ENCODE measurements at places on chromosomes 2 and 18.

DNA sequence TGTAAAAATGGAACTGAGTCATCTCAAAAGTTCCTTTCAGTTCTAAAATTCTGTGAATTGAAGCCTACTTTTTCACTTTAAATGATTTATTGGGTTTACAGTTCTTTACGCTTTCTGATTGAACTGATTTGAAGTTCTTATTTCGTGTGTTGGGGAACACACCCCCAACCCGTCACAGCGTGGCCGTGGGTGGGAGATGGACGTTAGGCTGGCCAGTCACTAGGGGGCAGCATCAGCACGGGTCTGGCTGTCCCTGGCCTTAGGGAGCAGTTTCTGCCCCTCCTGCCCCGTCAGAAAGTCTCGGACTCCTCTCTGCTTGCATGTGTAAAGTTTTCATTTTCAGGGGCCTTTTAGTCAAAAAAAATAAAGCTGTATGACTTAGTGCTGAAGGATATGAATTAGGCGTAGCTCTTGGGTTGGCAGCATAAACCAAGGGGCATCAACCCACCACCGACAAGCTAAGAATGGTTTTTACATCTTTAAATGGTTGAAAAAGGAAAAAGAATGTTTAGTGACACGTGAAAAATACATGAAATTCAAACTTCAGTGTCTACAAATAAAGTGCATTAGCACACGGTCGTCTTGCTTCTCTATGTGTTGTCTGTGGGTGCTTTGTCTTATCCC is 63.4 kb downstream of the ZCCHC2 start:
- DNase-seq, result peak; percentile 65

GRCh38 chr2:226847090-226847489 is 11.2 kb downstream of the RHBDD1 start:
- no peak for DNase-seq

DNA sequence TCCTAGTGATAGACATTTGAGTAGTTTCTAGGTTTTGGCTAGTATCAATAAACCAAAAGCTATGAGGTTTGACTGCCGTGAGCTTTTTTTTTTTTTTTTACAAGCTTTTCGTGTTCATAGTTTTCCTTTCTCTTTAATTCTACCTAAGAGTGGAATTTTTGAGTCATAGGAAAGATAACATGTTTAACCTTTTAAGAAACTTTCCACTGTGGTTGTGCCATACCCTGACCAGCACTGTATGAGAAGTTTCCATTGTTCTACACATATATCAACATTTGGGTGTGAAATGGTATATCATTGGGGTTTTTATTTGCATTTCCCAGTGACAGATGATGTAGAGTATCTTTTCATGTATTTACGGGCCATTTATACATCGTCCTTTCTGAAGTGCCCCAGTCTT is 31.7 kb downstream of the UBE2F start:
- no peak for DNase-seq

GRCh38 chr18:71237641-71238040 is 948.8 kb downstream of the SOCS6 start:
- no peak for DNase-seq

DNA sequence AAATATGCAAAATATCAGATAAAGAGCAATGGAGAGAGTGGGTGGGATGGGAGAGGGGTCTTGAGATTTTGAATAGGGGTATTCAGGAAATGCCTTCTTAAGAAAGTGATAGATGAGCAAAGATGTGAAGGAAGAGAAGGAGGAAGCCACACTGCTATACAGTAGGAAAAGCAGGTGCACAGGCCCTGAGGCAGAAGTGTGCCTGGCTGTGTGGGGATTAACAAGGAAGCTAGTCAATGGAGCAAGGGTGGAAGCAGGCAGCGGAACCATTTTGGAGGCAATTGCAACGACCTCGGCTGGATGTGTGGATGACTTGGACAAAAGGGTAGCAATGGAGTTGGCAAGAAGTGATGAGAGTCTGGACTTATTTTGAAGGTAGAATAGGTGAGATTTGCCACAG is 11.0 kb upstream of the CNGA3 start:
- no peak for DNase-seq

- DNase-seq, result no peak
Observed at GRCh38 chr2:105103481-105103880, 65.6 kb downstream of the MRPS9 start.

GRCh38 chr18:5518899-5519371 is 24.9 kb downstream of the EPB41L3 start:
- no peak for DNase-seq

DNA sequence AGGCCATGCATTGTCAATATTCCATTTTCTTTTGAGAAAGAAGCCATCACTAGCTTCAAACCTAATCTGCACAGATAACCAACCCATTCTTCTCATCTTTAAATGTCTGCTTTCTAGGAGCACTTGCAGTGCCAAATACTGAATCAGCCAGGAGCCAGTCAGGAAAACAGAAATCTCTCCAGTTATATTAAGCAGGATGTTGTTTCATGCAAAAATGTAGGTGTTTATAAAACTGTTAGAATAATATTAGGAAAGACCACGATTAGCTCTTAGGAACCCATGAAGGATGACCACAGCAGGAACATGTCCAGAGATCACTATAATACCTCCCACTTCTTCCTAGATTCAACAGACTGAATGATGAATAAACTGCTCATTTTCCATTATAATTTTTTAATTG is 86.0 kb downstream of the TTC32 start:
- no peak for DNase-seq

DNA sequence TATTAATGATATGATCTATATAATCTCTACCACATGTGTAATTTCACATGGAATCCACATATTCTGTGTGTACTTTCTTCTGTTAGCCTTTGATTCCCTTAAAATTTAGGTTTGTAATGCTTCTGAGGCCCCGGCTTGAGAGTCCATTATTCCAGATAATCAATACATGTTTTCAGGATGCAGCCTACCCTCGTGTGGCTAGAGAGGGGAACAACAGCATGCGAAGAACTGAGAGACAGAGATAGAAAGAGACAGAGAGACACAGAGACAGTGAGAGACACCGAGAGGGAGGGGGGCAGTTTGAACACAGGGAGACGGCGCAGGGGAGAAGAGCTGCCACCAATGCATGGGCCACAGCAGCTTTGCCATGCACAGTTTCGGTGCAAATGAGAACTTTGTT is 185.4 kb downstream of the SNTG2 start:
- DNase-seq, result no peak

DNA sequence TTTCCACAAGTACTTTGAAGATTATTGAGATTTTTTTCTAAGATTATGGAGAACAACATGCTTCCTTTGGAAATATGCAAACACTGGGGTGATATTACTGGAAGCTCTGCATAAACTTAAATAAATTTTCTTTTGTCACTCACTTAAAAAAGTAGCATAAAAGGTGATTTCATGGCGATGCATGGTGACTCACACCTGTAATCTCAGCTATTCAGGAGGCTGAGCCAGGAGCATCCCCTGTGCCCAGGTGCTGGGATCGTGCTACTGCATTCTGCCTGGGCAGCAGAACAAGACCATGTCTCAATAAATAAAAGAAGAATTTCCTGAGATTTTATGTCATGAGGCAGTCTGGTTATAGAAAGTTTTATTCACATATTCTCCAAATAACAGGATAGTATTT is 679.1 kb upstream of the CDH2 start:
- no peak for DNase-seq

DNA sequence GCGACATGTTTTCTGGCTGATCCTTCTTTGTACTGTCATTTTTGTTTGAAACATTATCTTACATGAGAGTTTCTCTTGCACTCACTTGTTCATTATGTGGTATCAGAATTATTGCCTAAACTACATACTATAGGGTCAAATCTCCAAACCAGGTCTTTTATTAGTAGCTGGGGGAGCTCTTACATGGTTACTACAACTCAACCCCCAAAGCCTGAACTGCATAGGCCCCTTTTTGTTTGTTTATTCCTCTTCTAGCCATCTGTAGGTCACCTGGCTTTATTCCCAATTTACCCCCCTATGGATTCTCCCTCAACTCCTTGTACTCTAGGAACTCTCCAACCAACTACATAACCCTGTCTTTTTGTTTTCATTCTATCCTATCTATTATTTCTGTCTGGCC is 46.7 kb downstream of the PUM2 start:
- no peak for DNase-seq

DNA sequence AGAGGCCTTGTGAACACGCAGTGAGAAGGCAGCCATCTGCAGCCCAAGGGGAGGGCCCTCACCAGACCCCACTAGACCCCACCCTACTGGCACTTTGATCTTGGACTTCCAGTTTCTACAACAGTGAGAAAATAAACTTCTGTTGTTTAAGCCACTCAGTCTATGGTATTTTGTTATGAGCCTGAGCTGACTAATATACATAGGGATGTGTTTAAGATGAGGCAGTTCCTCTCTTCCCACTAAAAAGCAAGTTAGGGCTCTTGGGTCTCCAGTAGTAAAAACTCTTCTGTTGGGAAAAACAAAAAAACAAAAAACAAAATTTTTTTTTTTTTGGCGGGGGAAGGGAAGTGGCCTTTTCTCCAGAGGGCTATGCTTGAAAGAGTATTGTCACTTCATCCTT is 233.2 kb upstream of the SMAD7 start:
- no peak for DNase-seq

DNA sequence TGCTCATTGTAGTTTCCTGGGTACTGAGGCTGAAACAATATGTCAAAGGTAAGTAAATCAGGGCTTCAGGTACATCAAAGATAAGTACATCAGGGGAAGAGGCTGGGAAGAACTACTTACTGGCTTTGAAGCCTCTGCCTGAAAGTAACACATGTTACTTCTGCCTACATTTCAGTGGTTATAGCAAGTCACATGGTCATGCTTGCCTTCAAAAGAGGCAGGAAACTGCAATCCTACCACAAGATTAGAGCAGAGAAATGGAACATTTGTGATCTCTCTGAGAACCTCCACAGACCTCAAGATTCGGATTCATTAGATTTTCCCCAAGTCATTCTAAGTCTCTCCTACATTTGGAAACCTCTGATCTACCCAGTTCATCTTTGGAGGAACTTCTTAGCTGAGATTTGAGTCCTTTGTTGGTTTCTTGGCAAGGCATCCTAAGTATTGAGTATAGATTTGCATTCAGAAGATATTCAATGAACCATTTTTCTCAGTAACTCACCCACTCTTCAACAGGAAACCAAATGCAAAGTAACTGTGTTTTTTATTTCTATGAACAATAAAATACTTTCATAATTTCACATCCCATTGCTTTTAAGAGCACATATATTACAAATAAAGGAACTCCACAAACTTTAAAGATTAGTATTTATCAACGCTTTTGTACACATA is 48.5 kb upstream of the CCDC195 start:
- peak; percentile 28 for DNase-seq

GRCh38 chr18:58097121-58097906 is 53.3 kb downstream of the NEDD4L start:
- DNase-seq, result no peak

- DNase-seq, result no peak
Observed at GRCh38 chr2:240421381-240421780, 14.1 kb upstream of the GPC1 start.

DNA sequence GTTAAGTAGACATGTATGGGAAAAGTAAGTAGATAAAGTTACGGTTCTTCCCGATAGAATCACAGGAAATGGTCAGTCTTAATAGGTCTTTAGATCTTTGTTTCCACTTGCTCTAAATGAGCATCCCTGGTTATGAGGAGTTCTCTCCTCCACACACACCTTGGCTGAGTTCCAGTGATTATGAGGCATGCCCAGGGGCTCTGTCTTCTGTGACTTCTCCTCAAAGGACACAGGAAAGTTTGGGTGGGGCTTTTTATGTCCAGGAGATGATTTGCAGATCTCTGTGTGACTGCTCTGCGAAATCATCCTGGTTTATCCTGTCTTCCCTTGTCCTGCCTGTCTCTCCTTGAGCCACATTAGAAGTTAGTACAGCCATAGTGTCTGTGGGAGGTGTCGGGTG is 83.9 kb upstream of the EML6 start:
- no peak for DNase-seq

GRCh38 chr2:240460781-240461431 is 25.4 kb downstream of the GPC1 start:
- no peak for DNase-seq

DNA sequence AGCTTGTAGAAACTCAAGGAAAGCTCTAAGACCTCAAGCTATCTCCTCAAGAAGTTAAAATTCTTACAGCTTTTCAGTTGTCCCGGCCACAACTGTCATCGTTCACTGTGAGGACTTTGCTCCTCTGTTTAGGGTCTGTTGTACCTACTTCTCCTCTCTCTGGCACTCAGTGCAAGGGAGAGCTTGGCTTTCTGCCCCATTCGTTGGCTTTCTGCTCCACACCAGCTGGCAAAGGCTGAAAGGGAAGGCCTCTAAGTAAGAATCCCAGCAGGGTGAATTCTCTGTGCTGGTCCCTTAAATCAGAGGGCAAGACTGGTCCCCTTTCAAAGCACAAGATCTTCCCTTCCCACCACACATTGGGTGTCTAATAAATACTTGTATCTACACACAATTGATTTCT is 17.3 kb downstream of the ZBTB7C start:
- no peak for DNase-seq

GRCh38 chr2:99714349-99714748 is 224.5 kb upstream of the REV1 start:
- no peak for DNase-seq

- DNase-seq, result no peak
Observed at GRCh38 chr2:152523091-152523490, 188.1 kb downstream of the FMNL2 start.

DNA sequence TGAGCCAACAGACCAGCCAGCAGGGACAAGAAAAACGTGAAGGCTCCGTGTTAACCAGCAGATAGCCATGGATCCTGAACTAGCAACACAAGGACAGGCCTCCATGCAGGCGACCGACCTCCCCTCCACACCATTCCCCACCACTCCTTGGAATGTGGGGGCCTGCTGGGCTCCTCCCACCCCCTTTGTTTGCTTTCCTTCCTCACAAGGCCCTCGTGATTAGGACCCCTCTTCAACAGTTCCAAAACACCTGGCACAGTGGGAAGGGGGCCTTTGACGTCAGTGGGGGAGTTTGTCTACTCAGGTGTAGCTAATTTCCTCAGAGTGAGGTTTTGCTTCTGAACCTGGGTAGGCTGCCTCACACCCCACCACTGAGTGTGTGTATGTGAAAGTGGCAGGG is 37.8 kb downstream of the SLC14A2 start:
- no peak for DNase-seq

- no peak for DNase-seq
Observed at GRCh38 chr18:45538444-45538843, 76.8 kb upstream of the SLC14A2 start.
